ENCODE measurements at places on chromosomes 12 and 14.

DNA sequence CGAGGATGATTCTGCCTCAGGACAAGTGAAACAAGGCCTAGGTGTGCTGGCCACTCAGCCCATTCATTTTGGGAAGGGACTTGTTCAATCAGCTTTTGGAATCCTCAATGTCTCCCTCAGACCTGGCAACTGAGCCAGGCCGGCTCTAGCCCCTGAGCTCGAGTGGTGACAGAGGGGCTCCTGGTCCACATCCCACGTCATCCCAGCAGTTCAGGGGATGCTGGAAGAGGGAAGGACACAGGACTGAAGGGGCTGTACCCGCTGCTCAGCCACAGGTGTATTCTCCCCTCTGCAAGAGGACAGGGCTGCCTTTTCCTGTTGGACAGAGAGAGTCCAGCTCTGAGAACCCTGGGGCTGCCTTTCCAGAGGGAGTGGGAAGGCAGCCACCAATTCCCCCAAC lies 244.6 kb upstream of the SFSWAP start:
- no peak for DNase-seq

DNA sequence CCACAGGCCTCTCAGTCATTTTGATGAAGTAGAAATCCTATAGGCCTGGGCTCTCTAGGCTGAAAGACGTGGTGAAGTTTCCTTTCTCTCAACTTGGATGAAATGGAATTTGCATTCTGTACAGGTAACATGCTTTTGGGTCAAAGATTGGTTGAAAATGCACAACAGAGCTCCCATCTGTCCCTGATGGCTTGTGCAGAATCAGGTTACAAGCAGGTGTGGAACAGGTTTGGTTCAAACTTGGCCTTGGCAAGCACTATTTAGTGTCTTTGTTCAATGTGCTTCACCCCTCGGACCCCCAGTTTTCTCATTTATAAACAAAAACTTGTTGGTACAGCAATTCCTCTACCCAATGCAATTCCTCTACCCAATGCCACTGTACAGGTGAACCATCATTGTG lies 1493.0 kb downstream of the AACS start:
- DNase-seq = no peak

DNA sequence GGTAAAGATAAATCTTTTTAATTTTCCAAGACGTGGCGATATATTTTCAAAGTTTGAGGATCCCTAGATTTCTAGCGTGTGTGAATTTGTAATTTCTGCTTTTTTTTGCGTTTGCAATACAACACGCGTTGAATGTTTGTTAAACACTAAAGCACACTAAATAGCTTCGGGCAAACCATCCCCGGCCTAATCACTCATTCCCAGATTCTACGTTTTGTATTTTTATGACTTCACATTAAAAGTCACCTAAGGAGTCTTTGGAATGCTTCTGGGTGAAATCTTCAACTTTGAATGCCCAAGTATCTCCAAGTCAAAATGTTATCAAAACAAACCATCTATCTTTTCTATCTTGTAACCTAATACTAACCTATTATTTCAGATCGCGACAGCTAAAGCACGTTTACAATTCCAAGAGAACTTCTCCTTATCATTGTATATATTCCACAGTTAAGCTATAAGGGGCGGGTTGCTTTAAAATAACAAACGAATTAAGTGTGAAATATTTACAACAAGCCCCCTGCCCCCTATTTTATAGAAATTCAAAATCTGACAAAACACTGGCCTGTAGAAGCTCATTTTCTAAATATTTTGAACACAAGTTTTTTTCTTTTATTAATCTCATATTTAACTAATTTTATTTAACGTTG lies 1.1 kb downstream of the ALX1 start:
- DNase-seq = no peak

DNA sequence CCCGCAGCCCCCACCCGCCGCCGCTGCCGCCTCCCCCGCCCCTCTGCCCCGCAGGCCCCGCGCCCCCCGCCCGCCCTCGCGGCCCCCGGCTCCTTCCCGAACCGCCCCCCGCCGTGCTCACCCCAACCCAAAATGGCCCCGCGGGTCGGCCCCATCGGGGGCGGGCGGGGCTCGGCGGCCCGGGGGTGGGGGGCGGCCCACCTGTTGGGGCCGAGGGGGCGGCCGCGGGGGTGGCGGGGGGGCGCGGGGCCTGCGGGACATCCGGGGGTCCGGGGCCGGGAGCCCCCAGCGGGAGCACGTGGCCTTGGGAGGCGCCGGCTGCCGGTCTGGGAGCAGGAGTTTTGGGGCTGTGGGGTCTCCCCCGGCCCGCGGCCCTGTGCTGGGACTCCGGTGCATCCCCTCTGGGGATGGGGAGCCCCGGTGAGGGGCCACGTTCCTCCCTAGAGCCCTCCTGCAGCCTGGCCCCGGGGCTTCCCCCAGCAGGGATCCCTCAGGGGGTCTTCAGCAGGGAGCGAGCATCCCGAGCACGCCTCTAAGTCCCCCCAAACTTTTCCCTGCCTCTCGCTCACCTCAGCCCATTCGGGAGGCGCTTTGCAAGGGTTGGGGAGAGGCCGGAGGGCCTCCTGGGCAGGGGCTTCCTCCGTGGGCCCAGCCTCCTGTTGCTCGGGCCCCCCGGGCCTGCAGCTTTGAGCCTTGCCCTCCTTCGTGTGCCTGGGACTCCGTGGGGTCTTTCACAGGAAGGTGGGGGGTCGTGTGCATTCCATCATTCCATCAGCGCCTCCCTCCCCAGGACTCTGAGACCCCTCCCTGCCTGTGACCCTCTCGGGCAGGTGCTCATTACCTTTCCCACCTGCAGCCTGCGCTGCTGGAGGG lies 710 bp downstream of the MTA1 start:
- DNase-seq = no peak

DNA sequence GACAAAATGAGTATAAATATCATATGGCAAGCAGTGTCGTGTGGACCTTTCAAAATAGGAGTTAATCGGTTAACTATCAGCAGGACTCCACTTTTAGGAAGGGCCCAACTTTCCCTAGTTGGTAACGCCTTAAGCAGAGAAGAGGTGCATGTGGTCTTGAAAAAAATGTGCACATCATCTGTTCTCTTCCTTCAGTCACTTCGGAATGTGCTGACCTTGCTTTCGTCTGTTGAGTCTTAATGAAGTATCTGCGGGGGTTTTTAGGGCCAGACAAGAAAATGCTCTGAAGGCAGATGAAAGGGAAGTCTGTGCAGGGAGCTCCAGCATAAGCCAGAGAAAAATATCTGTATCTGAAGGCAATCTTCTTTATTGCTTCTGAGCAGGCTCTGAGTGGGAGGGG lies 185.2 kb downstream of the AEBP2 start:
- DNase-seq = no peak

DNA sequence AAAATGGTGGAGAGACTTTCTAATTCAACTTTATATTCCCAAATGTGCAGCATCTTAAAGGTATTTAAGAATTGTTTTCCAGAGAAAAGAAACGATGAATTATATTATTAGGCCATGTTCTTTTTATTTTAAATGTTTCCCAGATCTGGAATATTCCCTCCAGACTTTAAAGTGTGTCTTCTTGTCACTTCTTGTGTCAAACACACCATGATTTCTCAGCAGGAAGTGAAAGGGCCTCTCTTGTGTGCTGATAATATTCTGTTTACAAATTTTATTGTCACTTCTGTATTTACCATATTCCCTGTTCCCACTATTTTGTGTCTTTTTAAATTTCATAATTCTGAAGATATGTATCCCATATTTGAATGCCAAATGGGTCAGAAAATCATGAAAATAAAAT lies 455.0 kb upstream of the FLRT2 start:
- no peak for DNase-seq

- no peak for DNase-seq
Measured at GRCh38 chr12:100265732-100266584, 921 bp downstream of the DEPDC4 start.

DNA sequence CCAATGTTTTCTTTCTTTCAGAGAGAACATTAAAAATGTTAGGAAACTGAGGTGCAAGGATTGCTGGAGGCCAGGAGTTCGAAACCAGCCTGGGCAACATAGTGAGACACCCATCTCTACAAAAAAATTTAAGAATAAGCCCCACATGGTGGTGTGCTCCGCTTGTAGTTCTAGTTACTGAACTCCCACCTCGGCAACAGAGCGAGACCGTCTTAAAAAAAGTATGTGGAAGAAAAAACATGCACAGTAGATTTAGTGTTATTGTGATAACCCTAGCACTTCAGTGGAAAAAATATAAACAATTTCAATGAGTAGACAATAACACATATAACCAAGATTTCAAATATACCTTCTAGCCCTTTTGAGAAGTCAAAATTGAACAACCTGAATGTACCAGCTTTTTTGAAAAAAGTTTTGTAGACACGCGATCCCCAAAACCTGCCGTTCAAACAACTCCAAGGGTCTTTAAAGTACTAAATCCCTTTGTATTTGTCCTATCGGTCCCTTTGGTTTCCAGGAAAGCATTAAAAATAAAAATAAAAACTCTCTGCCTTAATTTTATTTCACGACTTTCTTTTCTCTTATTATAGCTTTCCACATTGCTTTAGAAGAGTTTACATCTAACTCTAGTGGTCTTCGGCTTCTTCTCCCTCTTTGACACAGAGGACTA lies 1.0 kb upstream of the ANO6 start:
- no peak for DNase-seq

- no peak for DNase-seq
Measured at GRCh38 chr14:93977790-93978581, 1.6 kb upstream of the ASB2 start.

DNA sequence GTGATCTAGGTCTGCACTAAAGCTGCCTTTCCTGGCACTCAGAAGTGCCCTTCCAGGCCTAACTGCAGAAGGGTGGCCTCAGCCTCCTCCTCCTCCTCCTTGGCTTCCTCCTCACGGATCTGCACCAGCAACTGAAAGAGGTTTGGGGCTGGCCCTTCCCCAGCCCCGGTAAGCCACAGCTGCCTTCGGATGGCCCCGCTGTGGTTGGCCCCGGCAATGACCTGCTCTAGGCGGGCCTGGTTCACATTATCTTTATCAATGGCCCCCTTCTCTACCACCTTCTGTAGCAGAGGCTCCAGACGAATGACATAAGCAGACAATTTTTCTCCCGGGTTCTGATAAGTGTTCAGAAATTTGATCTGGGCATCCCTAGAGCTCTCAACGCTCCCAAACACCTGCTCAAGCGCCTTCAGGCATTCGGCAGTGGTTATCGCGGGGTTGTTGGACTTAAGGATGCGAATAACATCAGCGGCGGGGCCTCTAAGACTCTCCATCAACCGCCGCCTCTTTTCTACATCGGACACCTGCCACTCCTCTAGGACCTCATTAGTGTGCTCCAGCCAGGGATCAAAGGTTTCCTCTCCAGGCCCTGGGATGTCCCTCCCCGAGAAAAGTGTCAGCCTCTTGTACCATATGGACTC lies 1.5 kb downstream of the PNMA1 start:
- DNase-seq = peak; percentile 30
